Stimulated activated CD4-positive, alpha-beta T cell treated with anti-CD3 and anti-CD28 coated beads, Interleukin-15, amount 100 ng/mL, for 24 hours (primary cell): ENCODE measurements at places on chromosomes 5 and 9.

- DNase-seq, result peak; percentile 40
These were observed 904 bp downstream of the RPL12 start for GRCh38 chr9:127450243-127450760.

GRCh38 chr5:166349046-166349445 is 1942.4 kb upstream of the WWC1 start:
- no peak for DNase-seq

- no peak for DNase-seq
These were observed 278 bp downstream of the ACTL7B start for GRCh38 chr9:108855529-108855886.

GRCh38 chr9:35649431-35650340 is 1.0 kb downstream of the SIT1 start:
- peak; percentile 64 for DNase-seq

DNA sequence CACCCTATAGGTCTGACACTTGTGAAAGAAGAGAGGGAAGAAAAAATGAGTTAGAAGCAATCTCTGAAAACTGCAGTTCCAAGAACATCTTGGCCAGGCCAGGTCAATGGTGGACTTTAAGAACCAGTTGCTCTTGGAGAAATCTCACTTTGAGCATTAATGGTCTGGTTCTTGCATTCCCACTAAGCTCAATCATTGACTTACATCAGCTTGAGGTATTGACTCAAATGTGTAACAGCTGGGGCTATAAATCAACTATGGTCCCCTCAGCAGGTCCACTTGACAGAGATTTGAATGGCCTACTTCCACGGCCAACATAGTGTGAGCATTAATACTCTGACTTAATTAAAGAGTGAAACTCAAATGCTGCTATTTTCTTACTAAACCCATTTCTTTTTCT is 357.8 kb upstream of the RGMB start:
- no peak for DNase-seq

DNA sequence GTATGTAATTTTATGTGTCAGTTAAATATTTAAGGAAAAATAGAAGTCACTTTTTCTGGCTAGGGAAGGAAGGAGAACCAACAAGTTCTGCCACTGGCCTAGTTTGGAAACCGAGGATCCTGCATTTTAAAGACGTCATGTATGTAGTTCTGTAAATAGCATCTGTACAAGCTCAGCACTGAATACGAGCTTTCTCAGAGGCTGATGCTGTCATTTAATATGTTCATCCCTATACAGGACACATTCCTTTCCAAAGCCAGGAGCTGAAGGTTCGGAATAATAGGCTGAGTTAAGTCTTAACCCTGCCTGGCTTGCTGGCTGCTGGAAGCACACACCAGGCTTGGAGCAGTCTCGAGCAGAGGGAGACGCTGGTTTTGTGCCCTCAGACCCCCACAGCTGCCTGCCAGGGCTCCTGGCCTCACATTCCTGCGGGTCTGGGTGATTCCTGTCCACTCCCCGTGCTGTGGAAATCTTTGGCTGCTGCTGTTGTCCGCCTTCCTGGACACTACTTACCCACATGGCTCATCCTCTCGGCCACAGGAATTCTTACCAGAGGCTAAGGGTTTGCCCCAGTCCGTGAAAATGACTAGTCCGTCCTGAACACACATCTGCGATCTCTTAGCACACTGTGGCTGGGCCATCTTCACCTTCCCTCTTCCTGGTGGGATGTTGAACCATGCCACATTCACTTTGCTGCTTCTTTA is 36.6 kb downstream of the SLC46A2 start:
- DNase-seq, result no peak

- no peak for DNase-seq
These were observed 144.9 kb downstream of the FGF1 start for GRCh38 chr5:142540922-142541422.

- no peak for DNase-seq
These were observed 143.8 kb downstream of the SMARCA2 start for GRCh38 chr9:2158766-2159430.

GRCh38 chr9:8365029-8365428 is 565.5 kb upstream of the DMAC1 start:
- DNase-seq, result no peak

DNA sequence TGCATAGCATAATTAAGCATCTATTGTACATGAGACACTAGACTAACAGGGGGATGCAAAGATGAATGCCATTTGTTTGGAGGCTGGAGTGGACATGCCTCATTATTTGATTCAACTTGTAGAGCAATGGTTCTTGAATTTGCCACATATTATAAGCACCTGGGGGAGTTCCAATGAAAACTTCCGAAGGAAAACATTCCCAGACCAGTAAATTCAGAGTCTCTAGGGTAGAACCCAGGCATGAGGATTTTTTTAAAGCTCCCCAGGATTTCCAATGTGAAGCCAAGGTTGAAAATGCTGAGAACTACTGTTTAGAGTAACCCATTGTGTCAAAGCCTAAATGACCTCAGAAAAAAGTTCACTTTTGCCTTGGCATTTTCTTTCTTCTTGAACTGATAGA is 93.9 kb upstream of the ITGA1 start:
- no peak for DNase-seq

DNA sequence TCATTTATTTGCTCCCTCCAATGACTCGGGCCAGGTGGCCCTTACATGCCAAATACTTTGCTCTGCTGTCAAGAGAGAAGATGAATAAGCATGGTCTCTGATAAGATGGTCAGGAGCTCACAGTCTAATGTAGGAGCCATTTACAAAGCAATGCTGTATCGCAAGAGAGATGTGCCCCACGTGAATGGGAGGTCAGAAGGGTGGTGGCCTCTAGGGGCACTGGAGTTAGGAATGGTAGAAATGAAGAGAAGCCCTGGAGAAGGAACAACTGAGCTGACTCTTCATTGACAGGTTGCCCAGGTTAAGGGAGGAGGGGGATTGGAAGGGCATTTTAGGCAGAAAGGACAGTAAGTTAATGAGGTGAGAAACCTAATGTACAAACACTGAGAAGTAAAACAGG is 286.5 kb downstream of the KCTD16 start:
- no peak for DNase-seq

DNA sequence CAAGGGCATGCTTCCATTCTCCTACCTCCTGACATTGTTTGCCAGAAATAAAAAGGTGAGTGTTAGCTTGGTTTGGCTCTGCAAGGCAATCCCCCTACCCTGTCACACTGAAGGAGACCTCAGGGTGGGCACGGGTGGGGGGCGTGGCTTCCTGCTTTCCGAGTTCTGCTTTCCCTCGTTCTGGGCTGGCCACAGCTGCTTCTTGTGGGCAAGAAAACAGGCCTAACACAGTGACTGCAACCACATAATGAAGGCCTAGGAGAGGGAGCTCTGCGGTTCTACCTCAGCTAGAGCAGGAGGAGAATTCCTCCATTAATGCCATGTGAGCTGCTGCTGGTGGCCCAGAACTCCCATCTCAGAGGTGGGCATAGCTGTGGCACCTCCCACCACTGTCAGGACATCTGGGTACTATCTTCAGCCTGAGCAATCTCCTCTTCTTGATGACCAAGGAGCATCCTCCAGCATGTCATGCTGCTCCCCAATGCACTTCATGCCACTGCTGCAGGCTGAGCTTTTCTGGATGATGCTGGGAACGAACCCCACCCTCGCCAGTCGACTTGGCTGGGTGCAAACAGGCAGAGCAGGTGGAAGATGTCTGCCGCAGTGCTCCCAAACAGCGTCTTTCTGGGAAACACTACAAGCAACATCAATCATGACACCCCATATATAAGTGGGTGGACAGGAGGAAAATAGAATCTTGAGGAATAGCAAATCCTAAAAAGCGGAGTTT is 139.5 kb upstream of the RAPGEF1 start:
- DNase-seq, result no peak

DNA sequence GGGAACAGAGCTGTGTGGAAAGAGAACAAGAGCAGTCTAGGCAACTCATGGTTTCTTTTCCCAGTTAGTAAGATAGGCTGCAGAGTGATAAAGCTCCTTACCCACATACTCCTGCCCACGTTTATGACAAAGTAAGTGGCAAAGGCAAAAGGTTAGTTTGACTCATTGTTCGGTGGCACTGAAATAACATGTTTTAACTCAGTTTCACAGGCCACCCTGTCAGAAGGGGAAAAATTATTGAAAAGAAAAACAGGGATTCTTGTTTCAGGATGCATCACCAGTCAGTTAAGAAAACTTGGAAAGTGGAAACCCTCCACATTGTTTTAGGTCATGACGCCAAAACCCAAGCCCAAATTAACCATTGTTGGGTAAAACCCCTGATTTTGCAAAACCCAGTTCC is 22.3 kb upstream of the DAB2 start:
- no peak for DNase-seq

- no peak for DNase-seq
These were observed 160.9 kb downstream of the FOCAD start for GRCh38 chr9:20844916-20845315.

DNA sequence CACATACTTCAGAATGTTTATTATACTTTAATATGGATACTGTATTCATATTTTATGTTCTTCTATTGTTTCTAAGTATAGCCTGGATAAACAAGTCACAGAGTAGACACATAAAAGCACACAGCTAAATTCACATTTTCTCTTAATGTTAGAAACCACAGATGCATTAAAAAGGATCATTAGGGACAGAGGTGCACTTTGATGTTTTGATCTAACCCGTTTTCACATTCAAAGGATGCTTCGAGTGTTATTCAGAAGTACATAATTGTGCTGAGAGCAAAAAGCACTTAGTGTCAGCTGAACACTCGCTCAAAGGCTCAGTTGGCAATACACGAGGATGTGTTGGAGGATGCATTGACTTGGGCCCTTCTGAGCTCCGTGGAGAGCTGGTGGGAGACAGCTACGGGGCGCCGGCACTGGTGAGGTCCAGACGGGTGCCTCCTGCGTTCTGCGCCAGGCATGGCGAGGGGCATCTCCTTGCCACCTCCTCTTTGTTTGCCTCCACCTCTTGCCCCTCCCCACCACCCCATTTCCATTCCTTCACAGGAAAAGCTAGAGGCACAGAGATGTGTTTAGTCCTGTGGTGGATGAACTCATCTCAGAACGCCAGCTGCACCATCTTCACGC is 35.5 kb downstream of the MED10 start:
- no peak for DNase-seq

- DNase-seq, result no peak
These were observed 257.9 kb downstream of the DOCK8 start for GRCh38 chr9:472479-473075.

GRCh38 chr5:163473635-163474243 is 13.3 kb downstream of the HMMR start:
- no peak for DNase-seq

GRCh38 chr9:129290606-129291005 is 112.5 kb upstream of the IER5L start:
- DNase-seq, result no peak

GRCh38 chr5:5343568-5343967 is 78.9 kb upstream of the ICE1 start:
- DNase-seq, result no peak

GRCh38 chr9:20981486-20981885 is 50.0 kb downstream of the HACD4 start:
- no peak for DNase-seq

GRCh38 chr5:23864786-23865185 is 357.4 kb downstream of the PRDM9 start:
- DNase-seq, result no peak

DNA sequence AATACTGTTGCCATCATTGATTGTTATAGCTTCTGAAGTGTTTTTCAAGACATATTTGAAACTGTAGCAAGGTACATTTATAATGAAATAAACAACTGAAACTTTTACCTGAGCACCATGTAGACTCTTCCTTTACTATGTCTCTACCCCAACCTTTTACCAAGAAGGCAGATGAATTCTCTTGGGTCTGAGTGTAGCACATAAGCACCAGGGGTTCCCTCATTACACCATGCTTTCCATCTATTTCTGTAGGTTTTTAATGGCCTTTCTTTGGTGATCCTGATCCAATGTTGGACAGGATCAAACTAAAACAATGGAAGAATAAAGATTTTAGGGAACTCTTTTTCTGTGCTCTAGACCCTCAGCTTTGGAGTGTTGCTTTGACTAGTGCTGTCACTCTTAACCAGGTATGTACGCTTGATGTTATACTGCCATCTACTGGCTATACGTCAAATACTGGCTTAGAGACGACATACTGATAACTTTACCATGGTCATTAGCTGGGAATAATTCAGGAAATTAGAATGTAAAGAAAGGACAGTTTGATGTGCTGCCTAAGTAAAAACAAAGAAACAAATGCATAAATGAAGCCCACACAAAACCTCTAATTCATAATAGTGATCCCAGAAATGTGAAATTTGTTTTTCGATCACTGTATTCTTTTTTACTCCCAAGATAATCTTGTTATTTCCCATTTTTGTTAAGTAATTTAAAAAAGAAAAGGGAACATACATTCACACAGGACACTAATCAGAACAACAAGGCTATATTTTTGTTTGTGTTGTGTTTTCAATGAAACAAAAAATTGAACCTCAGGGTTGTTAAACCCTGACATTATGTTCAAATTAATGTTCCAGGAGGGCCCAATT is 30.7 kb downstream of the IFNW1 start:
- DNase-seq, result no peak

DNA sequence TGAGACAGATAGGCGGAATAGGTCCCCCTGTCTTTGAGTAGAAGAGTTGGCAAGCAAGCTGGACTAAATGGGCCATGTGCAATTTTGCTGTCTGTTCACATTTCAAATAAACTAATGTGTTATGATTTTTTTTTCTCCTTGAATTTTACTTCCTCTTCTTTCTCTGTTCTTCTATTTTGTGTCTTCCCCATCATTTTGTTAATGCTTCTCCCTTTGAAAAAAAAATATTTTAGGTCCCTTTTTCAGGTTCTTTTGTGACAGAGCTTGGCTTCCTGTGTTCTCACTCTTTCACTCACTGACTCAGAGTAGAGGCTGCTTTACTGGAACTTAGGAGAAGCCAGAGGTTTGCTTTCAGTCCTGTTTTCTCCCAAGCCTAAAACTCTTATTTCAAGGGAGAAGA is 48.1 kb downstream of the PTCD2 start:
- DNase-seq, result no peak

GRCh38 chr9:37287317-37287716 is 135.2 kb upstream of the GRHPR start:
- DNase-seq, result no peak

GRCh38 chr9:123440256-123440655 is 84.3 kb downstream of the CRB2 start:
- no peak for DNase-seq

DNA sequence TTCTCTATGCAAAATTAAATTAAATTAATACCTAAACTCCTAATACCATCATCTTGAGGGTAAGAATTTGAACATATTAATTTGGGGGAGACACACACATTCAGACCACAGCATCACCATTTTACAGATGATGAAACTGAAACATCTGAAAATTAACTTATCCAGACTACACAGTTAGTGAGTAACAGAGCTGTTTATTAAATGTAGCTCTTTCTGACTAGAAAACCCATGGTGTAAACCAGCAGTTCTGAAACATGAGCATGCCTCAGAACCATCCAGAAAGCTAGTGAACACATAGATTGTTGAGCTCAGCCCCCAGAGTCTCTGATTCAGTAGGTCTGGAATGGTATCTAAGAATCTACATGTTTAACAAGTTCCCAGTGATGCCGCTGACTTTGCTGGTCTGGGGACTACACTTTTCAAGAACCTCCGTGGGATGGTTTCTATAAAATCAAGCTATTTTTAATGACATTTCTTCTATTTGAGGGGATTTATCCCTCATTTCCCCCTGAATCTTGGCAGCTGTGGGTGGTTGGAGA is 113.5 kb downstream of the RORB start:
- DNase-seq, result no peak
